Stimulated activated CD4-positive, alpha-beta T cell treated with anti-CD3 and anti-CD28 coated beads, Interleukin-1b, Interleukin-23, amount 100 ng/mL, for 1 hour (primary cell): ENCODE measurements at places on chromosomes 7 and 10.

DNA sequence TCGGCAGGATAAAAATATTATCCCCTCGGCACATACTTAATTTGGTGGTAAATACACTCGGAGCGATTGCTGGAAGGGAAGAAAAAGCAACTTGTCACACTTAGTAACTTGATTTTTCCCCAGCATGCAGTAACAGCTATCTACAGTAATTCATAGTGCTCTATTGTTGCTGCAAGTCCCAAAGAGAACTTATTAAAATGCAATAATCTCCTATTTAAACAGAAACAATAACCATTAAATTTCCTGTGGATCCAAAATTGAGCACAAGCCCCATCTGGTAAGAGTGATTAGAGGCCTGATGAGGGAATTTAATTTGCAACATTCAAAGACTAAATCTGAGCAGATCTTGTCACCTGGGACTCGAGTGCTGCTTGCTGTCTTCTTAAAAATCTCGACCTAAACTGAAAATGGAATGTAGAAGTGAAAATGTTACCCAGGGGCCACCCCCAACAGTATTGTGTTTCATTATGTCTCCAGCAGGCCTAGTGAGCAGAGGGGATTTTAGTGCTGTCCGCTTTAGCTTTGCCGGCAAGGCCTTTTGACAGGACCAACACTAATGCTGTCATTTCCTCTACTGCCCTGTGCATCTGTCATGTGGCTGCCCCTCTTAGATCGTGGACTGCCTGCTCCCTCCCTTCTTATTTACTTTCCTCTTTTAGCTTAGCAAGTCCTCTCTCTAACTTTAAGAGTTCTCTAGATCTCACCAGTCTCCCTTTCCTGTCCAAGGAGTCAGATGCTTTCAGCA is 639.7 kb downstream of the AUTS2 start:
- no peak for DNase-seq

DNA sequence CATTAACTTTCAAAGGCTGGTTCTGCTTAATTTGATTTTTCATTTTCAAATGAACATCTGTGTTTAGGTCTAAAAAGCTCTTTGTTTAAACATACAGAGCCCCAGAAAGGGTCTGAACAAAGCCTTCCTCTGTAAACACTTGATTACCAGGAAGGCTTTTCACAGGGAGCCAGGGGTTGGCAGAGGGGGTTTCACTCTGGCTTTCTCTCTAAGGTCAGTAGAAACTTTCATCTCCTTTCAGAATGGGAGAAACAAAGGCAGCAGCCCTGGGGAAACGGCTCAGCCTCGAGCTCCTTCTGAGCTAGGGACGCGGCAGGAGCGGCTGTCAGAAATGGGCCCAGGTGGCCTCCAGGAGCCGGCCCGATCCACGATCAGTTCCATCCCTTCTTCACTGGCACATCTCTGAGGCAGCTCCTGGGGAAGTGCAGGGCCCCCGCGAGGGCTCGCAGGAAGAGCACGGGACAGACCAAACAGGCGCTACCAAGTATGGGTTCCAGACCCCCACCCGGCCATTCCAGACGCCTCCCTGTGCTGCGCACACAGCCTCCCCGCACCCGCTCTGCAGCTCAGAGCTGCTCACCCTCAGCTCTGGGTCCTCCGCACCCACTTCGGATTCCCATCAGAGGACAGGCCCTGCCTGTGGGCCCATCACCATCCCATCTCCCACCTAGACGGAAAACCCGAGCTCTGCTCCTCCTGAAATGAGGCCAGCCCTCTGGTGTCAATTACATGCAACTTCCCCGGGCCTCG is 124.1 kb downstream of the MAD1L1 start:
- no peak for DNase-seq

GRCh38 chr7:151381348-151382078 is 28.3 kb downstream of the WDR86 start:
- DNase-seq: no peak

- no peak for DNase-seq
These were observed 179.5 kb upstream of the PLXNA4 start for GRCh38 chr7:132755538-132756483.

- DNase-seq: no peak
These were observed 6.4 kb downstream of the PSAP start for GRCh38 chr10:71844695-71845094.

DNA sequence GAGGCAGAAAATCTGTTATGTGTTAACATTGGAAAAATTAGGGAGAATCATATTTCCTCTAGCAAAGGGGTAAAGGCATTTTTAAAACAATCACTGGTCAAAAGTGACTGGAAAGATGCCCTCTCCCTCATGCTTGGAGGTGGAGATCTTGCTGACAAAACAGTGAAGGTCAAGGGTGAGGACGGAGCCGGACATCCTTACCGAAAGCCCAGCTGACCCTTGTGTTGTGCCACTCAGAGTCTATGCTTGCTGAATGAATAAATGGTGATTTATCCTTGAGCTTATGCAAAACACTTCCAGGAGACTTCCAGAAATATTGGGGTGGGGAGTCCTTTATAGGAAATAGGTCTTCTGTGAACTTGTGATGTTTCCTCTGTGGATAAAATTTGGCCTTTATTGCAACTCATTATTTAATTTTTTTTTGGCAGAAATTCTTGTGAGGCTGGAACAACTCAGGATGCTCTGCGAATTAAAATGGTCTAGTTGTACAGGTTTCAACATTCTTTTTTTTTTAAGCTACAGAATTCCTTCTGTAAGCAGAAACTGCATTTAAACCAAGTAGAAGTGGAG is 28.3 kb upstream of the ELMO1 start:
- no peak for DNase-seq

DNA sequence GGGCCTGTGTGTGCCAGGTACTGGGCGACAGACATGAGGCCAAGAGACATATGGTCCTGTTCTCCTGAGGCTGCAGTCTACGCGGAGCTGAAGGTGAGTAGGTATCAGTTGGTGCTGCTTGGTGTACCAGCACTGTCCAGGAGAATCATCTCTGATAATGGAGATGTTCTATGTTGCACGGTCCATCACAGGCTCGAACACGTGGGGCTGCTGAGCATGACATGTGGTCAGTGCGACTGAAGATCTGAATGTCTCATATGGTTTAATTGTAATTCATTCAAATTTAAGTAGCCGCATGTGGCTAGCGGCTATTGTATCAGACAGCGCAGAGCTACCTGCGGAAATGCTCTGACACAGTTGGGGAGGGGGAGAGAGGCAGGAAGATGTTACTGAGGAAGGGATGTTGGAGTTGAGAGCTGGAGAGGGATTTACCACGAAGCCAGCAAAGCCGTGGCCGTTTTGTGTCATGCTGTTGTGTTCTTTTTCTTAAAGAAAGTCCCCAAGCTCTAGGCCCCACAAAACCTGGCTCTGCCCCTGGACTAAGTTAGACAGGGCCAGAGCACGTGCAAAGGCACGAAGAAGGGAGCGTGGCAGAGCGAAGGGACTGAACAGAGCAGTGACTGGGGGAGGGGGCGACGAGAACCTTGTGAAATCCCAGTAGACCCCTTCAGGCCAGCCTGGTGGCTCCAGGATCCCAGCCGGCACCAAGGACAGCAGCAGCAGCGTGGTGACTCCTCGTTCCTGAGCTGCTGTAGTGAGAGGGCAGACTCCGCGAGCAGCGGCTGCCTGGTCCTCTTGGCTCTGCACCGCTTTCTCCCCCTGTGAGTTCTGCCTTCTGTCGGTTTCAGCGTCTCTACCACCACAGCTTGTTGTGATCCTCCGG is 20.0 kb downstream of the SMKR1 start:
- DNase-seq: no peak

GRCh38 chr10:89540420-89540949 is 5.1 kb upstream of the SLC16A12 start:
- DNase-seq: no peak

GRCh38 chr10:11837372-11838161 is 14.4 kb downstream of the PROSER2 start:
- DNase-seq: no peak

DNA sequence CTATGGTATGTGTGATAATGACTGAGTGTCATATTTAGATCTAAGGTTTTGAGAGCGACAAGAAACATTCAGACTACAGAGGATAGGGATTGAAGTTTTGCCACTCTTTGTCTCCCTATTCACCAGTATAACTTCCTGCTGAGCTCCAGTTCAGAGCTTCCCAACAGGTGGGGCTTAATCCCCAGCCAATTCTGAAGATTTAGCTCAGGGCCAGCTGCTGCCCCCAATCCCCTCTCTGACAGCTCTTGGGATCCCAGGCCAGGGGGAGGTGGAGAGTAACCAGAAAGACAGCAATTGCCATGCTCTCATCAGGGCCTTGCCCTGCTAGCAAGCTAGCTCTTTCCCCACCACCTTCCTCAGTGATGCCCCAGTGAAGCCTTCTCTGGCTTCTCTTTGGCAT is 57.8 kb downstream of the TRIL start:
- DNase-seq: no peak

GRCh38 chr7:95578299-95578855 is 17.9 kb downstream of the PDK4 start:
- no peak for DNase-seq

GRCh38 chr10:66349726-66350125 is 576.1 kb upstream of the LRRTM3 start:
- DNase-seq: no peak

DNA sequence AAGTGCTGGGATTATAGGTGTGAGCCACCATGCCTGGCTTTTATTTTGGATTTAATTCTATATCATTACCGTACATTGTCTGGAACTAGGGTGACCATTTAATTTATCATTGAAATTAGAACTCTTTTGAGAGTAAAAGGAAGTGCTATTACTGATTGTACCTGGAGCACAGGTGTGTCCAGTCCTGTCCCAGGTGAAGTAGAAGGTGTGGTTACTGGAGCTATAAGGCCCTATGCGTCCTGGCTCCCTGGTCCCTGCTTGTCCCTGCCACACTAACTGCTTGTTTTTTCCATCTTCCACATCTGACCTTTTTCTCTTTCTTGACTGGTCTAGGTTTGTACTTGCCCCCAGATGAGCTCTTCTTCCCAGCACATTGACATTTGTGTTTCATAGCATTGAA is 147.0 kb downstream of the PPP1R9A start:
- no peak for DNase-seq

GRCh38 chr10:124414076-124414475 is 4.6 kb downstream of the OAT start:
- DNase-seq: no peak

DNA sequence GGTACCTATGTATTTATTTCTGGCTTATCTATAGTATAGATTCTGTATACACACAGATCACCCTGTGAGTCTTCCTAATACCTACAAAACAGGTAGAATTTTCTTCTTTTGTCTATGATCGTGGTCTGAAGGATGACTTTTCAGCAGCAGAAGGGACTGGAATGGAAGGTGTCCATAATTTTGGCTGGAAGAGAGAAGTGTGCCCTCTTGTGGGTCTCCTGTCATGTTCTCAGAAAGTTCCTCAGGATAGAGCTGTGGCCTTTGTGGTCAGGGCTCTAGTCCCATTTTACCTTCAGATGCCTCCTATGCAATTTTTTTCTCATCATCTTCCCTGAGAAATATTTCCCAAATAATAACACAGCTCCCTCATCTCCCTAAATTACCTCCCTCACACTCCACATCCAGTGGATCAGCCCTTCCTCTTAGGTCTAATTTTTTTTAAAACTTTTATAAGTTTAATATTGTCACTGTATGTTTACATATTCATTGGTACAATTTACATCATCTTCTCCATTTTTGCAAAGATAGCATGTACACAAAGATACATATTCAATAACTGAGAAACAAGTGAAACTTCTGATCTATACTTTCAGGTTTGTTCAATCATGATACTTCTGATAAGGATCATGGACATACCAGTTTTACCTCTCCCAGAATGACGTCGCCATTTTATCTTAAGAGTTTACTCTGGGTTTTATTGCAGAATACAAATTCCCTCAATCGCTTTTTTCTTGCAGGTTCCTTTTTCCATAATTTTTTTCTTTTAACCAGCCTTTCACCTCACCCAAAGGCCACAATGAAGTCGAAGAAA is 112.7 kb downstream of the REEP3 start:
- no peak for DNase-seq

DNA sequence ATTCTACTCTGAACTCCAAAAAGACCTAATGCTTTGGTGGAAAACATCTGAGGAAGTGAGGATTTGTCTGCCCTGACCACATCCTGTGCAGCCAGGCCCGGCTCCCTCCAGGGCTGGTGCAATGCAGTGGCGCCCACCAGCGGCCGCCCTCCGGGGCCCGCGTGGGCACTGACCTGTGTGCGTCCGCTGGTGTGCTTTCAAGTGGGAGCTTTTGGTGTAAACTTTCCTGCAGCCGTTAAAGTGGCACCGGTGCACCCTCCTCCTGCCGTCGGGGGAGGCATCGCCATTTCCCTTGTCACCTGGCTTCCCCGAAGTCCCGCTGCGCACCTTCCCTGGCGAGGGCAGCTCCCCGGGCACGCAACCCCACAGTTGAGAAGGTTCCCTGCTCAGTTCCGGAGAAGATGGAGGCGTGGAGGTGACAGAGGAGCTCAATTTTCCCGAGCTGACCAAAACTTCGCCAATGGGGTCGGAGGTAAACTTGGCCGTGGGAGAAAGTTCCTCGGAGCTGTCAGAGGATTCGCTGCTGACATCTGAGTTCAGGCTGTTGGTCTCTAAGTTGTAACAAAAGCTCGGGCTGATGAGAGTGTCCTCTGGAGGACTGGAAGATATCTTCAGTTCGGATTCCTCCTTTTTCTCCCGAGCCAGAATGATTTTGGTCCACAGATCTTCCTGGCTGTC is 3.4 kb downstream of the KLF6 start:
- DNase-seq: no peak

DNA sequence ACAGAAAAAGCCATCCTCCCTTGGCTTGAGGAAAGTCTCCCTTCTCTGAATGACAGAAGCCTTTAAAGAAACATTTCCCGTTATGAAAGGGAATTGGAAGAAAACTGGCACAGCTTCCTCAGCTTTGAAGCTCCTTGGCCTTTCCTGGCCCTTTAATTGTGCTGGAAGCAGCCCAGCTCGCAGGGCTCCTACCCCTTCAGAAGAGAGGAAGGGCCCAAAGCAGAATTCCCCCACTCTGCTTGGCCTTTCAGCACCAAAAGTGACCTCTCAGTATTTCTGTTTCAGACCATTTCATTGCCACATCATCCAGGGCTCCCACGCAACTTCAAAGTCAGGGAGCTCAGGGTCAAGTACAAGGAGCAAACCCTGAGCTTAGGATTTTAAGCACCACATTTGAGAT is 4.2 kb downstream of the AFAP1L2 start:
- no peak for DNase-seq

DNA sequence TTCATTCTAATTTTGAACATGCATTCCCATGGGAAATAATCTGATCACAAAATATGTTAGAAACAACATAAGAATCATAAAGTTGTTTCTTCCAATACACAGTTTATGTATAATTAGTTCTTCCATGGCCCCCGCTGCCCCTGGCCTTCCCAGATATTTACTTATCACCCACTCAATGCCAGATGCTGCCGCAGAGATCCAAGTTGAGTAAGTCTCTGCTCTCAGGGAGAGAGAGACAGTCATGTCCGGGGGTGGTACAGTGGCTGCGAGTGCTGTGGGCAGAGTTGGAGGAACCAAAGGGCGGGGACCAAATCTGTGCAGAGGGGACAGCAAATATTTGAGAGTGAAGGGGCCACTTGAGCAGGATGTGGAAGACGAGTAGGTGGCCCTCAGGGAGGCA is 37.1 kb downstream of the COL26A1 start:
- no peak for DNase-seq
